T-helper 22 cell (primary cell): ENCODE measurements at places on chromosomes 1 and 21.

DNA sequence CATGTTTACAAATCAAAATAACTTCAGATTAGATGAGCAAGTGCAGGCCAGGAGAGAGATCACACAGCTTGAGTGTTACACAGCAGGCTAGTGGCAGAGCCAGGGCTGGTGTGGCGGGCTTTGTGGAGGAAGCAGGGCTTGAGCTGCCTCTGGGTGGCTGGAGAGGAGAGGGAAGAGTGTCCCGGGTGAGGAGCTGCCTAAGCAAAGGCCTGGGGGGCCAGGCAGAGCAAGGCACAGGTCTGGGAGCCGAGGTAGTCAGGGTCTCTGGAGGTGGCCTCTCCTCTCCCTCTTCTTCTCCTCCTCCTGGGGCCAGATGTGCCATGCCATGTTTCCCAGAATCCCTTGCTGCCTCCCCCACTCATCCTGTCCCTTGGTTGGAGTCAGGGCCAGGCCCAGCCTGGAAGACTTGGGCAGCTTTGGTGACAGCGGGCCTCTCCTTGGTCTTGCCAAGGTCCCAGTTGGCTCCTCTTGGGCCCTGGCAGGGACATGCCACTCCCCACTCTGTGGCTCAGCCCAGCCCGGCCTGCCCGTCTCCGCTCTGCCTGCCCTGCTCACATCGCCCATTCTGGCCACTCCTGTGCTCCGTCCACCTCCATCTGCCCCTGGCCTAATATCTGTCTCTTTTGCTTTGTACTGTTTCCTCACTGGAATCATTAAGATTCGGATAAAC, 70.3 kb downstream of the PTPRU start:
- DNase-seq = no peak

GRCh38 chr1:71157151-71157550, 76.3 kb upstream of the ZRANB2 start:
- DNase-seq = no peak

DNA sequence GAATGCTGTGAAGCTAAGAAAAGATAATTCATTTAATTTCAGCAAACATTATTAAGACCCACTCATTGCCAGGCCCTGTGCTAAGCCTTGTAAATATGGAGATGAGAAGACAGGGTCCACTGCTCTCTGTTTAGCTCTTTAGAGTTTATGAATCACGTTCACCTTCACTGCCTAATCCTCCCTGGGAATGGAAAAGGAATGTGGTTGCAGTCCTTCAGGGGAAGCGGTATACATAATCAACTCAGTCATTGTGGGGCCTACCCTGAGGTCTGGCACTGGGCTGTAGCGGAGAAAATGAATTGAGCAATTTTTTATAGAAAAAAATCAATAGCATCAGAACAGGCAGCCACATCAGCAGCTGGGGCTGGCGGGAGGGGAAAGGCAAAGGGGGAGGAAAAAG, 412.1 kb upstream of the NFIA start:
- no peak for DNase-seq

- no peak for DNase-seq
Measured at GRCh38 chr1:183372586-183373230, 45.5 kb downstream of the NMNAT2 start.
